Pulmonary artery endothelial cell (primary cell): ENCODE measurements at places on chromosomes 3 and 15. TPM values are rescaled to one million over a fixed set of nuclear protein-coding genes. Genes with fewer than 3 reads are reported as not detected.

DNA sequence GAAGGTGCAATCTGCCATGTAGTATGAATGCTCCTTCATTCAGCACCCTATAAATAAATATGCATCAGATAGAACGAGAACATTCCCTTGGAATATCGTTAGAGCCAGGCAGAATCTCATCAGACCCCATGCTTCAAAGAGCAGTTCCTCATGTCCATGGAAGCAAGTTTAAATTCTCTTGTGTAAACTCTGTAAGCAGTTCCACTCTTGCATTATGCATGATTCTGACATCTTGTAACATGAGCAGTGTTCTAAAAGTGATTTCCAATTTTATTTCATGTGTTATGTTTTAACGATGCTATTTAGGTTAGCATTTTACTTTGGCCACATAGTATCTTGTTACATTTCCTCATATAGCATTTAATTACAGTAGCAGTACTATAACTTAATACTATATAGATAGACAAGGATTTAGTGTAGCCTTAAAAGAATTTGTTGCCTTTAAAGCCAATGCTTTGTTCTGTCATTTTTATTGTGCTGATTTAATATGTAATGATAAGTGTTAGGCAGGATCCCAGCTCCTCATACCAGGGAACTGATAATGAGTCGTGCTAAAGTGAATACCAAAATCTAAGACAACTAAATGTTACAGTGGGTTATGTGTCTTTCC, 161.2 kb upstream of the NECTIN3 start:
- DNase-seq: no peak

GRCh38 chr3:49886922-49887265, 16.8 kb downstream of the MST1R start:
- DNase-seq: no peak

DNA sequence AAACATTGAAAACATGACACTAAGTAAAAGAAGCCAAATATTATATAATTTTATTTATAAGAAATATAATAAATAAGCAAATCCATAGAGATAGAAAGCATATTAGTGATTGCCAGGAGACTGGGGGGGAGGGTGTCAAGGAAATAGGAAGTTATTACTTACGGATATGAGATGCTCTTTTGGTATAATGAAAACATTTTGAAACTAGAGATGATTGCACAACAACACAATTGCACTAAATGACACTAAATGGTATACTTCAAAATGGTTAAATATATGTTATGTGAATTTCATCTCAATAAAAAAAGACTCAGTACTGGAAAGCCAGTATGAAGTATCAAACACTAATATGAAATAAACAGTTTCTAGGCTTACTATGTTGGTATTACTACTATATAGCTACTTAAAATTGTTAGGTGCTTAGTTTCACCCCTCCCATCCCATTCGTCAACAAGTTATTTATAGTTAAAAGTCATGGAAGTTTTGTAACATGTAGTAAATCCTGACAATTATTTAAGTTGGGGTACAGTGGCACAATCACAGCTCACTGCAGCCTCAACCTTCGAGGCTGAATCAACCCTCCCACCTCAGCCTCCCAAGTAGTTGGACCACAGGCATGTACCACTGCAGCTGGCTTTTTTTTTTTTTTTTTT, 43.7 kb downstream of the STAG1 start:
- DNase-seq: no peak

DNA sequence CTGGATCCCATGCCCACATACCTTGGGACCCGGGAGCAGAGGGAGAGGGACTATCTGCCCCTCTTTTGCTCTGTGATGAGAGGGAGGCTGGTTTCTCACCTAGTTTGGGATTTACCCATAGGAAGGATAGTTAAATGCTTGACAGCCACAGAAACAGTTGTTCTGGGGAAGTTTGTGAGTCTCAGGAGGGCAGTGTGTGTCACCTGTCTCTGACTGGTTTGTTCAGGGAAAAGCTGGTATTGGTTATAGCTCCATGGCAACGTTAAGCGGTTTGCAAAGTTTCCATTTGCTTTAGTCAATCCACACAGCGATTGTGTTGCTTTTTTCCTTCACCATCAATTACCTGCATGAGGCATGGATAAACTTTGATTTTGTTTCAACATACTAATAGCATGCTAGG, 3.7 kb upstream of the TMED3 start:
- DNase-seq: no peak

GRCh38 chr3:37566730-37567129, 294.9 kb upstream of the CTDSPL start:
- DNase-seq: no peak

DNA sequence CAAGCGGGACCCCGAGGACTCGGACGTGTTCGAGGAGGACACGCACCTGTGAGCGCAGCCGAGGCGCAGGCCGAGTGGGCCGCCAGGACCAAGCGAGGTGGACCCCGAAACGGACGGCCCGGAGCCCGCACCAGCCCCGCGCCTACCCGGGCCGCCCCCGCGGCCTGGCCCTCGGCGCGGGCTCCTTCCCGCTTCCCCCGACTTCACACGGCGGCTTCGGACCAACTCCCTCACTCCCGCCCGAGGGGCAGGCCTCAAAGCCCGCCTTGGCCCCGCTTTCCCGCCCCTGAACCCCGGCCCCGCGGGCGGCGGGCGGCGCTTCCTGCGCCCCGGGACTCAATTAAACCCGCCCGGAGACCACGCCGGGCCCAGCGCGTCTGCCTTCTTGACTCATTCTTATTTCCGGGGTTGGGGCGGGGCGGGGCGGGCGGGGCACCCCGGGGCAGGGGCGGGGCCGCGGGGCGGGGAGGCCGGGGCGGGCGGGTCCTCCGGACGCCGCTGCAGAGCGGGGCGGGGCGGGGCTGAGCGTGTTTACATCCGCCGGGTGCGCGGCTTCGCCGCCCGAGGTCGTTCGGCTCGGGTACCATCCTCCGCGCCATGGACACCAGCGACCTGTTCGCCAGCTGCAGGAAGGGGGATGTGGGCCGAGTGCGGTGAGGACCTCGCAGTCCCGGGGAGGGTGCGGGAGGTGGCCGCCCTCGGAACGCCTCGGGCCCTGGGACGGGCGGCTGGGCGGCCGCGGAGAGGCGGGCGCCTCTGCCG, at the start of gene ABTB1:
Gene ABTB1, plus strand, starts transcription at position 524 of the 762 bp plus-strand sequence. Its CDS starts 74 bp downstream, at position 598.
- no peak for DNase-seq

GRCh38 chr3:67388738-67389137, 265.7 kb downstream of the SUCLG2 start:
- DNase-seq: no peak

DNA sequence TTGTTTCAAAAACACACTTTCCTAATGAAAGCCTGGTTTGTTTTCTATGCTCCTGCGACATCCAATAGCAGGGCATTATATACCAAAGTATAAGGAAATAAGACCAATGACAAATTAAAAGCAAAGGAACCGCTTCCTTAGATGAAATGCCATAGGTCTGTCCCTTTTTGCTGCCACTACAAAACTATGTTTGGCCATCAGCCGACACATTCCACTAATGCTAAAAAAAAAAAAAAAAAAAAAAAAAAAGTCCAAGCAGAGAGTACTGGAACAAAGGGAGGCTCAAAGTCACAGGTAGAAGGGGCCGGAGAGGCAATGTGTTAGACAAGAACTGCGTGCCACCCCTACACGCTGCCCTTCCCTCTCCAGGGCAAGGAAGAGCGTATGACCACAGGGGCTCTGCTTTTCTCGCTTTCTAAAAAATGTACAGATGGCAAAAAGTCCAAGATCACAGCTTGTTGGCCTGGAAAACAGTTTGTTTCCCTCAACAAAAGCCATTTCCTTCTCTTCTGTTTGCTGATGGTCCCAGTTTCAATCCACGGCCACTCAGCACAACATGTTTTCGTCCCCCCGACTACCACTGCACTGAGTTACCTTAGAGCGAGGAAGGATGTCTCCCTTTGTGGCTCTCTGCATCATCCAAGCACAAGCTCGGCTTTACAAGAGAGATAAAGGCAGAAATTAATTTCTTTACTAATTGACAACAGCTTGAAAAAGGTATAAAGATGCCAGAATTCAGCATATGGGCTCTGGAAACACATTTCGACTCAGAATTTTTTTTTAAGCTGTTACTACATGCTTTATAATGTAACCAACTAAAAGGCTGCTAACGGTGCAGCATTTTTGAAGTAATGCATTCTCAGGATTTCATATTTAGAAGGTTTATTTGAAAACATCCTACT, 70.8 kb downstream of the ABTB1 start:
- no peak for DNase-seq

DNA sequence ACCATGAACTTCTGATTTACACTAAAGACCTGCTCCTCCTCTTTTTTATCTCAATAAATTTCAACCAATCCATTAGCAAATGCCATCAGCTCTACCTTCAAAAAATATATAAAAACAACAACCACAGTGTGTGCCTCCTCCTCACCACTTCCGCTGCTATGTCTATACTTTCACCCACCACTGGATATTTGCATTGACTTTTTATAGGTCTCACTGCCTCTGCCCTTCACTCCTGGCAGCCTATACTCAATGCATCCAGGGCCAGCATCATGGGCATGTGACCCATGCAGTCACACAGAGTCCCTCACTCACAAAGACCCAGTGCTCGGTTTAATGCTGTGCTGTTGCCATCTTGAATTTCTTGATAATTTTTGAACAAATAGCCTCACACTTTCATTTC, 53.5 kb upstream of the CCDC54 start:
- no peak for DNase-seq

DNA sequence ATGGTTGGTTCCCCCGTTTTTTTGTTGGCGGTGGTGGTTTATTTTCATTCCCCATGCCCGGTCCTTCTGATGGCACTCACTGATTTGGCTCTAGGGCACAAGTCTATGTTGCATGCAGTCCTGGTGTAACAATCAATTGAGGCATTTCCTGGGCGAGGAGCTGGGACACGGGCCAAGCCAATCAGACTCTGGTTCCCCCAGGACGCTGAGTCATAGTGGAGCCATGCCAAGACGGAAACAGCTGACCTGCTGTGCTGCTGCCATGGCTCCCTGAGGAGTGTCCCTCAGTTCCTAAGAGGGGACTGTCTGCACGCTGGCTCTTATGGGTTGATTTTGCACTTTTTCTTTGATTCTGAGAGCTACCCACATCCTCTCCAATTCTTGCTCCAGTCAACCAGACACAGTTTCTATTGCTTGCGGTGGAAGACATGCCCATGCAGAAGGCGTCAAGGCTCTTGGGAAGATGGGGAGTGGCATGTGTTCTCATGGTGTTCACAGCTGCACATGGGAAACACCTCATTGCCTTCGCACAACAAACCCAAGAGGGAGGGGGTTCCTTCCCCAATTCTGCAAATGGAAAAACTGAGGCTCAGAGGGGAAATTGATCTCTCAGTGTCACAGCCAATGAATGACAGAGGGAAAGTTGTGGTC, 28.3 kb upstream of the ALDH1L1 start:
- peak; percentile 24 for DNase-seq

DNA sequence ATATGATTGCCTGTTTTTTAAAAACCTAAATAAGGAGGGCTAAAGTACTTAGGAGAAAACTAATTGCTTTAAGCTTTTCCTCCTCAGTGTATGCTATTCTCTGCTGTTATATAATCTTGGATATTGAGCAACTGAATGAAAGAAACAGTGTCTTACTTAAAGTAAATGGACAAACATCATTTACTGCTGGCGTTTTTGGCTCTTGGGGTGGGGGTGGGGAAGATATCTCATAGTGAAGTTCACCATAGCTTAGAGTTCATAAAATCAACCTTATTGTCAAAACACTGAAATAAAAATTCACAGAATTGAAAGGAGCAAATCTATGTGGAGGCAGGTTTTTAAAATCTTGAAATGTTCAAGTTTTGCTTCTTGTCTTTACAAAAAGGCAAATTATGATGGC, 256.4 kb upstream of the SOX2 start:
- DNase-seq: no peak

- no peak for DNase-seq
These were observed 2.0 kb downstream of the KLF15 start for GRCh38 chr3:126355251-126355650.

- no peak for DNase-seq
These were observed 24.8 kb upstream of the RIOX2 start for GRCh38 chr3:97996988-97997387.

- DNase-seq: no peak
These were observed 7.6 kb upstream of the TMEM44 start for GRCh38 chr3:194640829-194641228.

Gene LCTL
- not detected in 2 replicates for total RNA-seq

Gene CLDN18
- not detected in 2 replicates for total RNA-seq

Gene LARP6
- 11.4 and 23.9 TPM in 2 replicates for total RNA-seq

Gene VPS39
- 32.2 and 35.1 TPM in 2 replicates for total RNA-seq

Gene ZNF502
- total RNA-seq: 3.6 and 3.7 TPM in 2 replicates

Gene CSTA
- not detected in 2 replicates for total RNA-seq
